Activated CD8-positive, alpha-beta memory T cell treated with anti-CD3 and anti-CD28 coated beads for 1 hour (primary cell): ENCODE measurements at places on chromosomes 7 and 10.

DNA sequence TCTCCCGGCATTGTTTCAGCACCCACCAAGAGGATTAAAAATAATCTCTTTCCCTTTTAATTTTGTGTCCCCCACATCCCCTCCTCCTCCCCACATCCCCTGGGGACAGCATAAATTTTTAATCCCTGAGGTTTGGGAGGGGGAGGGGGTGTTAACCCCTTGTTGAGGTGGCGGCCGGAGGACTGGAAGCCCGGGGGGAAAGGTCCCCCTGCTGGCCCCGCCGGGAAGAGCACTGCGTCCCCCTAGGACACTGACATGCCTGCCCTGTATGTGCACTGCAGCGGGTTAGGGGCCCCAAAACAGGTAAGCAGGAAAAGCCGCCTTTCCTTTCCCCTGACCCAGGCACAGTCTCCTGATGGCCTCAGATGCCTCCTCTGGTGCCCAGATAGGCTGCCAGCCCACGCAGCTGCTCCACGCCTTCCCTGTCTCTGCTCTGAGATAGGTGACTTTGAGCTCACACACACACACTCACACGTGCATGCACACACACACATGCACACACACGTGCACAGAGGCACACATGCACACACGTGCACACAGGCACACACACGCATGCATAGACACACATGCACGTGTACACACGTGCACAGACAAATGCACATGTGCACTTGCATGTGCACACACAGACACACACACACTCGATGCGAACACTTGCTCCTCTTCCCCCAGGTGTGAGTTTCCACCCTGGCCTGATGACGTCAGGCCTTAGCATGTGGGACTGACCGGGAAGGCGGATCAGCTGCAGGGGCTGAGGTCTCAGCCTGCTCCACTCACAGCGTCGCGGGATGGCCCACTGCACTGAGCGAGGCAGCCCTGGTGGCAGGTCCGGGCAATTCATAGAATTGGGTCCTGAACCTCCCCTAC, 12.3 kb downstream of the CNPY1 start:
- DNase-seq = no peak

DNA sequence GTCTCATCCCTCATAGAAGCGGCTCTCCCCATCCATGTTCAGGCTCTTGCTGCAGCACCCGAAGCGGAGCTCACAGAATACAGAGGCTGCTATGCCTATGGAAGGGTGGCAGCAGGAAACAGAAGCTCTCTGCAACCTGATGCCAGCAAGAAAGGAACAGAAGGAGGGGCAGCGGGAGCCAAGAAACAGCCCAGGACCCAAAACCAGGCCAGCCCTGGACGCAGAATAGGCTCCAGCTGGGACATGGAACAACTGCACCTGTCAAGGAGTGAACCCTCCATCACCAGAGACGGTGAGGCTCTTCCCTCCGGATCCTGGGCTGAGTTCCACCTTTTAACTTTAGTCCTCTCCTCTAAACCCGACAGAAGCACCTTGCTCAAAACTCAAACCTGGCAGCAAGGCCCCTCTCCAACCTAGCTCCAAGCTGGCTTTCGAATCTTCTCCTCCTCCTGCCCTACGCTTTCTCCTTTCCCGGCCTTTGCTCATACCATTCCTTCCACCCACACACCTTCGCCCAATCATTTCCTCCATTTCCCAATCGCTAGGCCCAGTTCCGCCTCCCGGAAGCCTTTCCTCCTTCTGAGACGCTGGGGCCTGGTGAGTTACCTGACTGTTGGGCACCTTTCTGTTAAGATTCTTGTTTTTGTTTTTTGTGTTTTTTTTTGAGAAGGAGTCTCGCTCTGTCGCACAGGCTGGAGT, 122.8 kb upstream of the ZNF92 start:
- DNase-seq = no peak

DNA sequence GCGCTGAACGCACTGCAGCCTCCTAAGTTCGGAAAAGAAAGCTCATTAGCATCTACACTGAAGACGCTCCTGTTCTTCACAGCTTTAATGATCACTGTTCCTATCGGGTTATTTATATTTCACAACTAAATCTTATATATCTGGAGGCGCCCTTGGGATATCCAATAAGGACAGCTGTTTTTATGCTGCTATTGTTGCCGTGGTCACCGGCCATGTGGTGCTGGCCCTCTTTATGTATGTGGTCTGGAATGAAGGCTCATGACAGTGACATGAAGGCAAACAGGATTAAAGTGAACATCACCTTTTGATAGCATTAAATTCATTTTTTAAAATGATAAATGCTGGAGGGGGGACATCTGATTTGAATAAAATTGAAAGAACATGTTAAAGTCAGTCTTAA, 8.8 kb downstream of the BLVRA start:
- no peak for DNase-seq

GRCh38 chr10:97788552-97789442, 17.0 kb upstream of the SFRP5 start:
- no peak for DNase-seq

DNA sequence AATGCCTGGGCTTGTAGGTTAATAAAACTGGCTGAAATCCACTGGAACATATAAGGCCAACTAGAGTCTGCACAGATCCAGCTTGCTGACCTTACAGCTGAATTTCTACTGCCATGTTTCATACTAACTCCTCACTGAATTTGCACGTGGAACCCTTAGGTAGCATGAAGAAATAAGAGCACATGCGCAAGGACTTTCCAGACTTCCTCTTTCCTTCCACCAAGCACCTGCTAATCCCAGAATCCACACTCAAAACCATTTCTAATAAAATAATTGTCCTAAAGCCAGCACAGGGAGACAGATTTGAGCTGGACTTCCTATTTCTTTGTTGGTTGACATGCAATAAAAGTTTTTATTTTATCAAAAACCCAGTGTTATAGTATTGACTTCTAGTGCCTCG, 46.8 kb downstream of the NPVF start:
- DNase-seq = no peak

DNA sequence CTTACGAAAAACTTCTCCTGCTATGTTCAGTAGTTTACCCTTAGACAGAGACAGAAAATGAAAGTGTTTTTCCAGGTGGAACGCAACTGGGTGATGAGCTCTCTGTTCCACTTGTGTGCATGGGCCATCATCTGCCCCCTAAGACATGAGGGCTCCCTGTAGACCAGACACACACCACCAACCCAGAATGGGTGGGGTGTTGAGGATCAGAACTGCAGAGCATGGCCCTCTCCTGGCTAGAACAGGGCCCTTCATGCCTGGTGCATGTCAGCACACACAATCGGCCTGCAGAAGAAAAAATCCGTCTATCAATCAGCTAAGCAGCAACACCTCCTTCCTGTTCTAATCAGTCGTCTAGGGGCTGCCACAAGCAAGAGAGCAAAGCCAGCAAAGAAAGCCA, 186.2 kb upstream of the INHBA start:
- DNase-seq = no peak

GRCh38 chr10:43905512-43906236, 257.0 kb upstream of the ZNF32 start:
- DNase-seq = no peak

- DNase-seq = no peak
Measured at GRCh38 chr10:7855205-7855604, 36.9 kb downstream of the TAF3 start.

DNA sequence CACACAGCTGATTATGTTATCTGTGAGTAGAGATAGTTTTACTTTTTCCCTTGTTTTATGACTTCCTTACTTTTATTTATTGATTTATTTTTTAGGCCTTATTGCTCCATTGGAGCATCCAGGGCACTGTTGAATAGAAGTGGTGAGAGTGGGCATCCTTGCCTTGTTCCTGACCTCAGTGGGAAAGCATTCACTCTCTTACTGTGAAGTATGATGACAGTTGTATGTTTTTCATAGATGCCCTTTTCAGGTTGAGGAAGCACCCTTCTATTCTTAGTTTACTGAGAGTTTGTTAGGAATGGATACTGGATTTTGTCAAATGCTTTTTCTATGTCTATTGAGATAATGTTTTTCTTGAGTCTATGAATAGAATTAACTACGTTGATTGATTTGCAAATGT, 88.6 kb downstream of the XRCC2 start:
- no peak for DNase-seq

- DNase-seq = no peak
Measured at GRCh38 chr10:133219782-133220181, 10.2 kb upstream of the UTF1 start.

- DNase-seq = no peak
Measured at GRCh38 chr7:108613147-108613948, 43.7 kb downstream of the DNAJB9 start.

- no peak for DNase-seq
Measured at GRCh38 chr7:27145914-27146412, 1.6 kb downstream of the HOXA6 start.

DNA sequence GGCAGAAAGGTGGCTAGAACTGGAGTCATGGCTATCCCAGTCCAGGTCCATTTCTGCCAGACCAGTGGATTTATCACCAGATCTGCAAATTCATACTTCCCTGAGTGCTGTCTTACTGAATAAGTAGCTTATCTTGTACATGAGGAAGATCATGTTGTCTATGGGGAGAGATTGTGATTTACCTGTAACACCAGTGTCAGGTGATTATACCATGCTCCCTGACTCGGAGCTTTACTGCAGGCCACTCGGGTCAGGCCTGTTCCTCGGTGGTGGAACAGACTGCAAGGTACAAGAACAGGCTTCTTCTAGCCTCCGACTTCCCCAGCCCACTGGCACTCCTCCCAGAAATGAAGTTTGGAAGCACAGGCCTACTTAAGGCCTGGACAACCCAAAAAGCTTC, 42.6 kb upstream of the DLG5 start:
- no peak for DNase-seq

GRCh38 chr10:48476279-48476982, 128.4 kb downstream of the ARHGAP22 start:
- no peak for DNase-seq

GRCh38 chr10:75108684-75109458, 2.6 kb upstream of the SAMD8 start:
- no peak for DNase-seq

- DNase-seq = no peak
Measured at GRCh38 chr7:124497176-124497575, 268.4 kb downstream of the GPR37 start.

- DNase-seq = no peak
Measured at GRCh38 chr10:64648915-64649314, 1127.7 kb downstream of the REEP3 start.

DNA sequence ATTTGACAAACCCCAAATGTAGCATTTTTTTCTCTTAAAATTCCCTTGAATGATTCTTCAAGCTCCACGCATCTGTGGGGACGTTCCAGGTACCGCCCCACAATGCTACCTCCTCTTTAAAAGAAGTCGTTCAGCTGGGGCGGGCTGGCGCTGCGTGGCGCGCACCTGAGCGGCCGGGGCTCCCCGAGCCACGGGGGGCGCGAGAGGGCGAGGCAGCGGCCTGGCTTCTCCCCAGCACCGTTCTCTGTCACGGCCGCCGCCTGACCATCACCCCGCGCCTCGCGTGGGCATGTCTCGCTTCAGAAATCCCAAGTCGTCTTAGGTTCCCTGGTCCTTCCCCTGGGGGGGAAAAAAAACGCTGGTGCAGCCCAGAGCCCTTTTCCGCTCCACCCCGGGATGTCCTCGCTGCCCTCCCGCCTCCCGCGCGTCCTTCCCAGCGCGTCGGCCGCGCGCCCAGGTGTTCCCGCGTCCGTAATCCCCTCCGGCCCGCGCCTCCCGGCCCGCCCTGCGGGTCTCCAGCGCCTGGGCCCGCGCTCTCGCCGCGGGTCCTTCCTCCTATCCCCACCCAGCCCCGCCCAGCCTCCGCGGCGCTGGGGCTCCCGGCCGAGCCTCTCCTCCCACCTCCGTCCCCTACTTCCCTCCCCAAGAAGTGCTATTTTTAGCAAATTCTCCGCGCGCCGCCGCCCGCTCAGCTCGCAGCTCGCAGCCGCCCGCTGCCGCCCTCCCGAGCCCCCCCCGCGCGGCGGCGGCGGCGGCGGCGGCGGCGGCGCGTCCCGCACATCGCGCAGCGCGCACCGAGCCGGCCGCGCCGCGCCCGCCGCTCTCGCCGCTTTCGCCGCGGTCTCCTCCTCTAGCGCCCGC, 58.7 kb upstream of the PRPS1L1 start:
- DNase-seq = no peak

DNA sequence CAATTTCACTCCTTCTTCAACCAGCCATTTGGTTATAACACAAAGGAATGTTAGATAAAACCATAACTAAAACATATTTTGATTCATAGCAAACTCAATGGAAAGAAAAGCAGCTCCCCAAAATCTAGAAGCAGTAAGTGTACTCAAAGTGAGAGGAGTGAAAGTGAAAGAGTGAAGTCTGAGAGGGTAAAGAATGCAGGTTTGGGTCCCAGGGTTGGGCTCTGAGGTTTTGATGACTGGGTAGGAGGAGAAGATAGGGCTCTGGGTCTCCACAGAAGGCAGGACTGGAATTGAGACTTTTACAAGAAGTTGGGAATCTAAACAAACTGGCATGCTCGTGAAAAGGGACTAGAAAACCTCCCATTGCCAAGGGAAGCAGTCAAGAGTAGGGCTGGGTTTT, 85.4 kb upstream of the RSU1 start:
- DNase-seq = no peak

GRCh38 chr10:117184821-117185220, 12.5 kb upstream of the KCNK18 start:
- no peak for DNase-seq

- DNase-seq = no peak
Measured at GRCh38 chr7:47389171-47389922, 192.6 kb downstream of the TNS3 start.

DNA sequence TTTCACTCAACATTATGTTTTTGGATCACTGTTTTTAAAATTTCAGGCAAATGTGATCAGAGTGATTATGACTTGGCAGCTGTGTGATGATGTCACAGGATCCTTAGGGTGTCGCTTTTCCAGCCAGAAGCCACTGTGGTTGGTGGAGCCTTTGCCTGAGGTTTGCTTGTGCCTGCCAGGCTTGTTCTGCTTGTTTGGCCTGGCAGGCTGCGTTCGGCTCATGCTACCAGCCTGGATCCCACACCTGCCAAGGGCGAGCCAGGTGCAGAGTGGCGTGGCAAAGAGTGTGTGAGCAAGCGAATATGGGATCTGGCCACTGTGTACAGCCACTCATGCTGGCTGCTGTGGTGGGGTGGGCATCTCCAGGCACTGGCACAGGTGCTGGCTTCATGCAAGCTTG, 55.7 kb downstream of the ADK start:
- DNase-seq = no peak

- DNase-seq = no peak
Measured at GRCh38 chr7:114929570-114929969, 7.7 kb downstream of the MDFIC start.

DNA sequence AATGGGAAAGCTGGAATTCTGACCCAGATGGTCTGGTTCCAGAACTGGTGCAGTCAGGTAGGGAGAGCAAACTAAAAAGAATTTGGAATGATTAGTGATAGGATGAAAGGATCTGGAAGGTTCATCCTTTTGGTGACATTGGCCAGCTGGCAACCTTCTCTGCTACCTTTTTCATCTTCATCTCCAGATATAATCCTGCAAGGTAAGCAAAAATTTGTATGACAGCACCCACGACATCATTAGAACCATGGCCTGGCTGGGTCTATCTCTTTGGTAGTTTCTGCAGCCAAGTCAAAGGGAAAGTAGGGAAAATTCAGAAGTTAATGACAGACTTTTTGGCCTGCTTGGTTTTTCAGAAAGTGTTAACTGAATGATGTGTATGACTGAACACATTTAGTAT, 188.9 kb upstream of the MALRD1 start:
- no peak for DNase-seq

- DNase-seq = no peak
Measured at GRCh38 chr7:15862016-15862780, 175.7 kb upstream of the MEOX2 start.

- no peak for DNase-seq
Measured at GRCh38 chr7:82442492-82443035, 1.0 kb downstream of the CACNA2D1 start.

GRCh38 chr7:101891936-101892640, 74.7 kb downstream of the CUX1 start:
- DNase-seq = no peak
